ENCODE measurements at places on chromosomes 4 and X. TPM values are rescaled to one million over a fixed set of nuclear protein-coding genes. Genes with fewer than 3 reads are reported as not detected.

EVC2 gene
- total RNA-seq = 4.0 TPM

FAT4 gene
- total RNA-seq = not detected

PAK3 gene
- 0.67 TPM for total RNA-seq

SYTL5 gene
- total RNA-seq = 0.06 TPM

ARHGAP6 gene
- not detected for total RNA-seq

REPS2 gene
- total RNA-seq = 0.26 TPM

ZNF275 gene
- total RNA-seq = 16.6 TPM

SAGE1 gene
- not detected for total RNA-seq

H2BW2 gene
- total RNA-seq = not detected

PGM2 gene
- total RNA-seq = 67.0 TPM

TBX22 gene
- total RNA-seq = not detected

CNKSR2 gene
- total RNA-seq = 3.2 TPM

RAB33A gene
- total RNA-seq = 34.6 TPM

UCHL1 gene
- total RNA-seq = 1.0 TPM

- no peak for ATAC-seq
Observed at GRCh38 chr4:133997436-133997835, 204.2 kb downstream of the PABPC4L start.

GRCh38 chr4:7803992-7804755 lies 135.5 kb downstream of the AFAP1 start:
- ATAC-seq = peak; percentile 73

- ATAC-seq = no peak
Observed at GRCh38 chrX:88991583-88992132, 244.6 kb downstream of the CPXCR1 start.

DNA sequence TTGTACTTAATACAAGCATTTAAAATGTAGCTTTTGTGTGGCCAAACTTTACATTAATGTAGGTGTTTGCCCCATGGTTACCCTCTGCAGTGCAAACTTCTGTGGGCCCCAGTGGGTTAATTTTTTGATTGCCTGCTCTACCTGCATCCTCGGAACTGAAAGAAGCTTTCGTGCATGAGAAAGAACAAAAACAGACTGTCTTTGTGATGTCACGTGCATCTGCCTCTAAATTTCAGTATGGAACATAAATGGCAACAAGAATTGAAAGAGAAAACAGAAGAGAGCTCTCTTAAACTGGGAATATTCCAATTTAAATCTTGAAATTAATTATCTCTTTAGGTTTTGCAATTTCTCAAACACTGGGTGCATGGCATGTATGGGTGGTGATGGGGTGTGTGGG lies 182.4 kb upstream of the LCORL start:
- no peak for ATAC-seq

GRCh38 chr4:147049946-147050345 lies 104.3 kb upstream of the TTC29 start:
- ATAC-seq = no peak

- ATAC-seq = no peak
Observed at GRCh38 chr4:64713256-64713840, 304.1 kb upstream of the TECRL start.

DNA sequence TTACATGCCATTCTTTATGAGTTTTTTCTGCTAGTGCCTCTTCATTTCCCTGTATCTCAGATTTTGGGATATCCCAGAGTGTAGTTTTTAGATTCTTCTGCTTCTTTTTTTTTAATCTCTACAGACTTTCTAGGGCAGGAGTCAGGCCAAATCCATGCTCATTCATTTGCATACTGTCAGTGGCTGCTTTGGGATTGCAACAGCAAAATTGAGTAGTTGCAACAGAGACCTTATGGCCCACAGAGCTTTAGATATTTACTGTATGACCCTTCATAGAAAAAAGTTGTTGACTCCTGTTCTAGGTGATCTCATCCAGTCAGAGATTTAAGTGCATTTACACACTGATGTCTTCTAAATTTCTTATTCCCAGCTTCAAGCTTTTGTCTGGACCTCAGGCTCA lies 35.3 kb downstream of the ARFIP1 start:
- no peak for ATAC-seq

GRCh38 chrX:63934791-63935190 lies 149.8 kb upstream of the ARHGEF9 start:
- ATAC-seq = no peak

GRCh38 chrX:68995780-68996551 lies 167.1 kb downstream of the EFNB1 start:
- no peak for ATAC-seq

- no peak for ATAC-seq
Observed at GRCh38 chrX:3346501-3347259, at the start of gene MXRA5. Gene MXRA5, minus strand, starts transcription at chrX:3346652. Its CDS starts 2,819 bp downstream, at chrX:3343833.

DNA sequence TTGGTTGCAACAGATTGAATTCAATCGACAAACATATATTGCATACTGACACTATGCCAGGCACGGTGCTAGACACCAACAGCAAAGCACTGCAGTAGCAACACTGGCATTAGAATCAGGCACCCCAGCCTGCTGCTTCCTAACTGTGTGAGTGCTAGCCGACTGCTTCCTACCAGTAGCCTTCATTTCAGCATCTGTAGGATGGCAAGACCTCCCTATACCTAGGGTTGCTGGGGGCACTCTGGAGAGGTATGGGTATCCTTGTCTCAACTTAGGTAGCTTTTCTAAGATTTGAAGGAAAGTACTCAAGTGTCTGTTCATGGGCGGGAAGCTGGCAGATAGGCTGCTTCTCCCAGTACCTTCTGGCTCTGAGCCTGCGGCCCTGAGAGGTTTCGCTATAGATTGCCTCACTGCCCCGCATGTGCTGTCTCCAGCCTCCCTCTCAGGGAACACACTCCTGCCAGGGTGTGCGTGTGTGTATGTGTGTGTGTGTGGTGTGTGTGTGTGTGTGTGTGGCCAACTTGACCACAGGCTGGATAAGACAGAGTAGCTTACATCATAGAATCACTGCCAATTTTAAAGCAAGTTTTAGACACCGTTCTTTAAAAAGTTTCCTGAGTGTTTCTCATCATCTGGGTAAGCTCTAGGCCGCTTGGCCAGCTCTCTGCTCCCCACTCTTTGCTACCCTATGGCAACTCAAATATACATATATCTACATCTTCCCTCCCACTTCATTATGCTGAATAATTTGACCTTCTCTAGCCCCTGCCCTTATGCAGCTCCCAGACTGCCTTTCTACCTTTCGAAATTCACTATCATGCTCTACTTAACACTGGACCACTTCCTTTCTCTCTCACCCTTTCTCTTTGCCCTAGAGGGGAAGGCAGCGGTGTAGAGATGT lies 97.0 kb upstream of the PJA1 start:
- no peak for ATAC-seq

DNA sequence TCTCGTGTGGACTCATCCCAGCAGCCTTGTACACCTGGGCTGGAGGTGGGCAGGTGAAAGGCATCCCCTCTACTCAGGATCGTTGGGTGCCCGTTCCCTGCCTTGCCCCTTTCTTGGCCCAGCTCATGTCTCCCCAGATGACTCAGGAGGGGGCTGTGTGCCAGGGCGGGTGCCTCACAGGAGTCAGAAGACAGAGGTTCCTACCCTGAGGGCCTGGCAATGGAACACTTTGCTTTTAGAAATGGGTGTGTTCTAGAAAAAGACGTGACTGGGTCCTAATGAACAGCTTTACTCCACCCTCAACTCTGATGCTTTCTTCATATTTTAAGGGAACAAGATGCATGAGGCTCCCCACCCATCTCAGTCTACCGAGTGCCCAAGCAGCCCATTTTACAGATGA lies 22.5 kb upstream of the TRIM2 start:
- ATAC-seq = no peak

GRCh38 chr4:189001971-189002450 lies 862.8 kb downstream of the TRIML1 start:
- ATAC-seq = no peak

DNA sequence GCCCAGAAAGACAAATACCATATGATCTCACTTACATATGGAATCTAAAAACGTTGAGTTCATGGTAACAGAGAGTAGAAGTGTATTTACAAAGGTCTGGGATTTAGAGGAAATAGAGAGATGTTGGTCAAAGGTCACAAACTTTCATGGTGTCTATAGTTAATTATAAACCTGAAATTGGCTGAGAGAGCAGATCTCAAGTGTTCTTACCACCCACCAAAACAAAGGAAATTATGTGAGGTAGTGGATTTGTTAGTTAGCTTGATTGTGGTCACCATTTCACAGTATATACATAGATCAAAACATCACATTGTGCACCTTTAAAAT lies 186.8 kb downstream of the NWD2 start:
- no peak for ATAC-seq

GRCh38 chr4:5166377-5166776 lies 115.1 kb downstream of the STK32B start:
- ATAC-seq = no peak

DNA sequence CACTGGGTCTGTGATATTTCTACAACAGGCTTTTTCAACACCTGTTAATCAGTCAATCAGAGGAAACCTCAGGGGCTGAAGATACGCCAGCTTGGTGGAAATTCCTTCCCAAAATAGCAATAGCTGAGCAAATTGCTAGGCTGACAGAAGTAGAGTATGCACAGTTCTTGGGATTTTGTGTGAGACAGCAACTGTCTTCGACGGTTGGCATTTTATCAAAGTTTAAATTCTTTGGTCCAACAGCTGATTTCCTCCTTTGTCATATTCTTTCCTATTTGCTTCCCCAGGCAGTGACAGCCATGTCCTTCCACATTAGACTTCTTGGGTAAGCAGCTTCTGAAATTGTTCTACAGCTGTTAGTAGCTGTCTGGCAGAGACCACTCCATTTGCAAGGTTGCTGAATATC lies 8.0 kb upstream of the PALLD start:
- no peak for ATAC-seq

GRCh38 chrX:69189576-69190371 lies 24.5 kb upstream of the PJA1 start:
- ATAC-seq = no peak

GRCh38 chrX:24023972-24024669 lies 2.9 kb downstream of the KLHL15 start:
- ATAC-seq = no peak

DNA sequence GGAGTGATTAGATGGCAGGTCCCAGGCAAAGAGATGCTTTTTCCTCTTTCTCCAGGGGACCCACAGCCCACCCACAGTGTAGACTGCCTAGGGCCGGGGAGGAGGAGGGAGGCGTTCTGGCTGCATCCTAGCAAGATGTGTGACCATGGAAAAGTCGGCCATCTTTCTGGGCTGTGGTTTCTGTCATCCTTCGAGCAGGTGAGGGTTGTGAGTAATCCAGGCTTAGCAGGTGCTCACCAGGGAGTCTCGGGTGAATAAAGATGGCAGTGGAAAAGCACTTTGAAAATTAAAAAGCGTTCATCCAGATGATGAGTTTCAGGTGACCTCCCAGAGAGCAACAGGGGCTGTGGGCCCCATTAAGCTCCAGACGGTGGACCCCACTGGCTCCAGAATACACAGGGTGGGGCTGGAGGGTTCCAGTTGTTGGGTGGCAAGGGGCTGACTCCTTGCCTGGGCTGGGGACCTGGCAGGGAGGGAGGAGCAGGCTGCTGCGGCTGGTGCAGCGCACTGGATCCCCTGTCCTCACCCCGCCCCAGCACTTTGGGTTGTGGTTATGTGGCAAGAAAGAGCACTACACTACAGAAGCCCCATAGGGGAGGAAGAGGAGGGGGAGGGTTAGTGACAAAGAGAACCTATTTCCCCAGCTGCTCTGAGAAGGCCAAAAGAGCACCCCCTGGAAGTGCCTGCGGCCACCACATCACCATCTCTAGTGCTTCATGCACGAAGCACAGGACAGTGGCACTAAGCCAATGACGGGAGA lies 23.7 kb downstream of the ELF4 start:
- ATAC-seq = peak; percentile 58

GRCh38 chr4:145786261-145786660 lies 106.3 kb downstream of the C4orf51 start:
- ATAC-seq = no peak

DNA sequence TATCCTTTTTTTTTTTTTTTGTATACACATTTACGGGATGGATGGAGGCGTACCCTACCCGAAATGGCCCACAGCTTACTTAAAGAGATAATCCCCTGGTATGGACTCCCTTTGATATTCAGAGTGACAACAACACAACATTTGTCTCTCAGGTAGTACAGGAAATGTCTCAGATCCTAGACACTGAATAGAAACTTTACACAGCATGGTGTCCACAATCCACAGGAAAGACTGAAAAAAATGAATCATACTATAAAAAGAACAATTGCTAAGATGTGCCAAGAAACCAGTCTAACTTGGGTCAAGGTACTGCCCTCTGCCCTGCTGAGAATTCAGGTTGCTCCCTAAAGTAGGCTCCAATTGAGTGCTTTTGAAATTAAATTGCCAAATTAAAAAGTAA lies 100.8 kb upstream of the LANCL3 start:
- no peak for ATAC-seq

GRCh38 chr4:52833941-52834525 lies 28.1 kb upstream of the RASL11B start:
- peak; percentile 24 for ATAC-seq

GRCh38 chr4:99803566-99804101 lies 13.0 kb upstream of the DAPP1 start:
- no peak for ATAC-seq

DNA sequence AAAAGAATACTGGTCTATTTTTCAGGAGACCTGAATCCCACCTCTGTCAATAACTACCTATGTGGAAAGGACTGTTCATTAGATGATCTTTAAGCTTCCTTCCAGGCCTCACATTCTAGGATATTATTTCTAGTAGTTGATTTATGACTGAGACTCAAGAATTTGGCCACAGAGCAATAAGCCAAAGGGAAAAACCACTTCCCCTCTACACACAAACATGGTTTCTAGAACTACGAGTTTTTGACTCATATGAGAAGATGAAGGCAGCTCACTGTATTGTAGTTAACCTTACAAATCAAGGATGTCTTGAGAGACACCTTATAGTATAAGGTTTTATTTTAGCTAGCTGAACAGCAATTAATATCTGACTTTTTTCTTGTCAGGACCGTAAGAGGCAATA lies 36.9 kb upstream of the GDPD2 start:
- ATAC-seq = no peak

GRCh38 chr4:151865312-151865711 lies 104.5 kb upstream of the GATB start:
- ATAC-seq = no peak

DNA sequence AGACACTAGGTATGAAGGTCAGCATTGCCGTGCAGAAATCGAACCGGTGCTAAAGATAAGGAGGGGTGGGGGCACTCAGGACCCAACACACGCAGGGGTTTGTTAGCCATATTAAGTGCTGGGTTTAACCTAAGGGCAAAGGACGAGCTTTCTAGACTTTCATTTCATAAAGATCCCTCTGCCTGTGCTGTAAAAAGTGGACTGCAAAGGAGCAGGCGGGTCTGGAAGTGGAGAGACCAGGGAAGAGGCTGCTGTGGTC lies 1.3 kb downstream of the CASP3 start:
- ATAC-seq = no peak

DNA sequence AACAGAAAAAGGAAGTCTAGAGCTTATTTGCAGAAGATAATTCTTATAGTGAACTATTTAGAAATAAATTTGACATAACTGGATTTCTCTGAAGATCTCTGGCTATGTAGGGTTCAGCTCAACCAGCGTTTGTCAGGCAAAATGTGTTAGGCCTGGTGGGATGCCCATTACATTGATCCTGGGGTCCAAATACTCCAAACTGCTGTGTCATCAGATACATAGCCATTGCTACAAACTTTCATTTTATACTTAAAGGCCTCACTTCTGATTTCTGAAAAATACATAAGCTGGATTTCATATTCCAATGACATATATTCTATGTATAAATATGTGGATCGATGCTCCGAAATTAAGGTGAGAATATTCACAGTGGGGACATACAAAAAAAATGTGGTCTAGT lies 1958.9 kb upstream of the TENM3 start:
- ATAC-seq = no peak
